ENCODE measurements at places on chromosomes 4 and X.

DNA sequence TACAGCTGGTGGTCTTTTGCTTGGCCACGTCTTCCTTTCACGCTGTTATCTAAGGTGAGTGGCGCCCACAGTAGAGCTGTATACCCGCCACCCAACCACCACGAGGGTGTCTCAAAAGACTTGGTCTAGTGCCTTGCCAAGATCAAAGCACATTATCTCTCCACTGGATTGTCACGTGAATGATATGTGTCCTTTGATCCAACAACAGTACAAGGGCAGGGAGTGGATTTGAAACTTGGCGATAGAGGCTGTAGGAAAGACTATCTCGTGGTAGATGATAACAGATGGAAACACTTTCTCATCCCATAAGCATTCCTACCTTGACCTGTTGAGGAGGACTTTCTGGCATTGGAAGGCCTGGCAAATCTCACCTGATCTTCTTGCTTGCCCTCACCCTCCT, 37.7 kb upstream of the BCLAF3 start:
- DNase-seq: no peak

- peak; percentile 8 for DNase-seq
These were observed 287.4 kb downstream of the CHIC1 start for GRCh38 chrX:73850124-73851013.

- no peak for DNase-seq
These were observed 808.3 kb downstream of the RPA4 start for GRCh38 chrX:97691901-97692455.

- no peak for DNase-seq
These were observed 1901.3 kb upstream of the TENM3 start for GRCh38 chr4:180341926-180342325.

DNA sequence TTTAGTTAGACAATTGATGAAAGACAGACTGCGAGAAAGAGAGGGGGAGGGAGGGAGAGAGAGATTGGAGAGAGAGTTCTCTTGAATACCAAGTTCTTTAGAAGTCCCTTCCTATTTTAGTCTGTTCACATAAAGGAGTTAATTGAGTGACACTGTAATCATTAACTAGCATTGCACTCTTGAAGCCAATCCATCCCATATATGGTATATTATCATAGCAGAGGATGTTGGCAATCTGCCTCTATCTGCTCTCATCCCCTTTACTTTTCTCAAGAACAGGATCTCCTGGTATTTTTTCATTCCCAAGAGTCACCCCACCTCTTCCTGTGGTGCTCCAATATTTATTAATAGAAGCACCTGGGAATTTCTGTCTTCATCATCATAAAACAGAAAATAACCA, 959.6 kb upstream of the NDST4 start:
- DNase-seq: no peak

- DNase-seq: no peak
These were observed 133.9 kb downstream of the PDGFRA start for GRCh38 chr4:54363037-54363436.

DNA sequence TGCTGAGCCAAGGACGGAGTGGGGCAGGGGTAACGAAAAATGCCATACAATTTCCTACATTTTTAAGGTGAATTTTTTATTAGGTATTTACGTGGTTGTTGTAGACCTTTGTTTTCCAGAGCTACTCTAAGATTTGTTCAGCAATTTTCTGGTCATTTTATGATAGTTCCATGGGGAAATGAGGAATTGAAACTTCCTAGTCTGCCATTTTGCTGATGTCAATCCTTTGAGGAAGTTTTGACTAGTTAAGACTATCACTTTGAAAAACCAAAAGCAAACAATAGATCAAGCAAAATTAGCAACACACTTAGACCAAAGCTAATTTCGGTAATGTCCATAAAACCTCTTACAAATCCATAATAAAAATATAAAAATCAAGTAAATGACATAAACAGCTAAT, 7.0 kb upstream of the TLR3 start:
- DNase-seq: no peak

DNA sequence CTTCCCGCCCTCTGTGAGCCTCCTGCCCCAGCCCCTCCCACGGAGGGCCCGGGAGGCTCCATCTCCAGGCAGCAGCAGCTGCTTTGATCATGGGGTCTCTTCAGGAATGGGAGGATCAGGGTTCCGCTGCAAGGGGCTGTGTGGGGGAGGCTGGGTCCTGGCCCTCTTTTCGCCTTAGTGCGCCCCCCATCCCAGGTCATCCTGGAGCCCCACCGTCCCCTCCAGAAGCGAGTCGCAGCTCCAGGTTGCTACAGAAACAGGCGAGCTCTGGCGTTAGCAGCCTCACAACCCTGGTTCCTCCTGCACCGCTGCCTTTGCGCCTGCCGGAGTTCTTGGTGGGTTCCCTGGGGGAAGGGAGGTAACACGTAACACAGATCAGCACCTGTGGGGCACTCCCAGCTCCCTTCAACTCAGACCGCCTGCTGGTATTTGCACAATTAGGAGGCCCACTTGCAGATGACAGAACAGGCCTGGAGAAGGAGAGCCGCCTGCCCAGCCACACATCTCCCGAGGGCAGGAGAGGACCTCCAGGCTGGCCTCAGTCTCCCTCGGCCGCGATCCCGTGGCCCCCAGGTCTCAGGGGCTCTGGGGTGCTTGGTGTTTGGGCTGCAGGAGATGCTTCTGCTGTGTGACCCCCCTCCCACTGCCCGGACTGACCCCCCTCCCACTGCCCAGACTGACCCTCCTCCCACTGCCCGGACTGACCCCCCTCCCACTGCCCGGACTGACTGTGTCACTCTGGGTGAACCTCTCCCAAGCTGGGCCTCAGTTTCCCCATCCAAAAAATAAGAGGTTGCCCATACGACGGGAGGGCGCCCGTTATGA, 64.2 kb upstream of the ADRA2C start:
- DNase-seq: no peak

GRCh38 chr4:89287945-89288344, 19.7 kb downstream of the GPRIN3 start:
- DNase-seq: no peak

DNA sequence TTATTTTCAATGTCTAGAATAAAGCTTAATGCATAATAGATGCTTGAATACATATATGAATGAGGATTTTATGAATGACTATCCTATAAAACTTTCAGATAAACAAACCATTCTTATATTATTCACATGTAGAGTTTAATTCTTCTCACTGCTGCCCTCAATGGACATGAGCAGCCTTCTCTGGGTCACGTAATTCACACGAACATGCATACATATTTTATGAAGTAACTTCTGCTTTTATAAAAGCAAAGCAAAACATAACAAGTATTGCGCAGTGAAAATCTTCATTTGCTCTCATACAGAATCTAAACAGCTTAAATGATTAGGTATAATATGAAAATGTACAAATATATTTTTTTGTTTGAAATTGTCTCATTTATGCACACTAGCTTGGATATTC, 116.7 kb downstream of the TMA16 start:
- DNase-seq: no peak

DNA sequence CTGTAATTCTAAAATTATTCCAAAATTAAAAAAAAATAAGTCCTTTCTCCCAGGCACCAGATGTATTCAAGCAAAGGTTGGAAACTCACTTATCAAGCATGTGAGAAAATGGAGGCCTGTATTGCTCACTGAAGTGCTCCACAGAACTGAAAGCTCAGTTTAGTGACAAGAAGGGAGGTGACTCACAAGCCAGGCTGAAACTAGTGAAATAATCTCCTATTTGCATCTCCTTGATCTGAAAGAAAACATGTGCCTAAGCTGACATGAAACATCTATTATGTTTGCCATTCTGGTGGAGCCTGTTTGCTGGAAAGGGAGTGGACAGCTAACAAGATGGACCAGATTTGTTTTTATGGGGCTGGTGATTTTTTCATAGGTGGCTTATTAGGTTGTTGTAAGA, 54.0 kb upstream of the AMELX start:
- DNase-seq: no peak

- no peak for DNase-seq
These were observed 480.0 kb upstream of the HS3ST1 start for GRCh38 chr4:11908712-11909111.

- peak; percentile 42 for DNase-seq
These were observed at the start of gene SPOCK3 for GRCh38 chr4:167234316-167234881. SPOCK3 (minus strand) TSS chr4:167234494.

DNA sequence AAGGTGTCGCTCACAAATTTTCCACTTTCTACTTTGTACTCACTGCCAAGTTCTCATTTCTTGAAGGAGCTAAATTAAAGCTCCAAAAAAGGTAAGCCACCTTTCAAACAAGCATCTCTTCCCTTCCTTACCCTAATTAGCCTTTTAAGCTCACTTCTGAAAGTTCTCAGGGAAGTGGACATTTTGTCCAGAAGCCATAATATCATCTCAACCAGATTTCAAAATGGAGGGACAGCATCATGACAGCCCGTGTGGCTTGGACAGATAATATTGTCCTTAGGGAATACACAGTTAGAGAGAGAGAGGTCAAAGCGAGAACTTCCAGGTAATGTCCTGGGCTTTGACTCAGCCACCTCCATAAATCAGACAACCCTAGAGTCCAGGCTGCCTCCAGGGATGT, 93.8 kb upstream of the ANXA3 start:
- DNase-seq: no peak

- DNase-seq: no peak
These were observed 6.3 kb downstream of the DCHS2 start for GRCh38 chr4:154485127-154485773.

GRCh38 chr4:36054694-36055422, 189.5 kb downstream of the ARAP2 start:
- DNase-seq: no peak

GRCh38 chrX:47475476-47475875, 7.5 kb downstream of the ZNF41 start:
- DNase-seq: no peak

DNA sequence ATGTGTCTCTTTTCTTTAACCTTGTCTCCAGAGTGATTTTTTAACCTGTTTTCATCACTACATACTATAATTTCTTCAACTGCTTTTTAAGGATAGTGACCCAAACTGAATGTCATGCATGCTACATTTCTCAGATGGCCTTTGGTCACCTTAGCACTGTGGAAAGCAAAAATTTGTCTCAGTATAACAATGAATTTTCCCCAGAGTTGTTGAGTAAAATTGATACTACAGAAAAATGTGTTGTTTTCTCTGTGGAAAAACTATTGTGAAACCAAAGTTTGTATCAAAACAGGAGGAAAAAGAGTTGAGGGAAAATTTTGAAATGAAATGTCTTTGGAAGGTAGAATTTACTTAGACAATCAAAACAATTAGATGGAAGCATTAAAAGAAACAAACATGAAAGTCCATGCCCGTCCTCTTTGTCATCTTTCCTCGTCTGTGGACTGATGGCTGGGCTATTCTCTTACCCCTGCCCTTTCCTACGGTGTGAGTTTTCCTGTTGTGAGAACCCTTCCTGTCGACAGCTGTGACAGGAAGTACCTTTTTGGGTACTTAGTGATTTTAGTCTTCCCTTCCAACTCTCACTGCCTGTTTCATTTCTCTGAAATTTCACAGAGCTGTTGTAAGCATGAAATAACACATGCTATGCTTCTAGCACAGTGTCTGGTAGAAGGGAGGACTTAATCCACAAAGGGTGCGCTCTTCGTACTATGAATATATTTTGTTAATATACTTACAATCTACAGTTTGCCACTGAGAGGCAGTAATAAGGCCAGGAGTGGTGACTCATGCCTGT, 50.8 kb downstream of the LRP2BP start:
- DNase-seq: no peak

DNA sequence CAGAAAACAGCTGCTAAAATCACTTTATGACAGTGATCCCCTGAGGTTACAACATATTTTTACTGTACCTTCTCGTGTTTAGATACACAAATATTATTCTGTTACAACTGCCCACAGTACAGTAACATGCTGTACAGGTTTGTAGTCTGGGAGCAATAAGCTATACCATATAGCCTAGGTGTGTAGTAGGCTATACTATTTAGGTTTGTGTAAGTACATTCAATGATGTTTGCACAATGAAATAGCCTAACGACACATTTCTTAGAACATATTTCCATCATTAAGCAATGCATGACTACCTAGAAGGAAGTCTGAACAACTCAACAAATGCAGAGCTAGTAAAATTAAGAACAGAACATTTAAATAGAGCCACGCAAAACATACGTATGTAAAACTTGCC, 112.7 kb downstream of the ZAR1 start:
- no peak for DNase-seq

- DNase-seq: peak; percentile 43
These were observed 119.2 kb downstream of the IRF2 start for GRCh38 chr4:184355111-184355604.

- no peak for DNase-seq
These were observed 157.0 kb downstream of the FRAS1 start for GRCh38 chr4:78214078-78214477.

Data from H54 (cell line).